ENCODE measurements at places on chromosomes 12 and 14.

DNA sequence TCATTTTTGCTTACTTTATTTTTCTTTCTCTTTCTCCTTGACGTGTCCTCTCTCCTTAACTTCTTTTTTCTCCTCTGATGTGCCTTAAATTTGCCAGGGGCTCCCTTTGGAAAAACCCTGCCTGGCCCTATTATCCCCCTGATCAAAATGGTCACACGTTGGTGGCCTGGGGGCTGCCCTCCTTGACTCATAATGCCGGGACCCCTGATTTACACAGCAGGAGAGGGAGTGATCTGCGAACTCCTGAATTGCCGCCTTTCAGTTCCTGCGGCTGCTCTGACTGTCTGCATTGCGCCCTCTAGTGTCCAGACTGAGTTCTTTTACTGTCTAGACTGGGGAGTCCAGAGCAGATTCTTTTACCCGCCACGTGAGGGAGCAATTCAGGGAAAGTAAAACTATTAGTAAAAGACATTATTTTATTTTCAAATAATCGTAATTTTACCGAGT is 44.8 kb upstream of the GZMB start:
- peak; percentile 77 for DNase-seq

GRCh38 chr12:123233505-123234308 is 471 bp downstream of the MTRFR start:
- no peak for DNase-seq

DNA sequence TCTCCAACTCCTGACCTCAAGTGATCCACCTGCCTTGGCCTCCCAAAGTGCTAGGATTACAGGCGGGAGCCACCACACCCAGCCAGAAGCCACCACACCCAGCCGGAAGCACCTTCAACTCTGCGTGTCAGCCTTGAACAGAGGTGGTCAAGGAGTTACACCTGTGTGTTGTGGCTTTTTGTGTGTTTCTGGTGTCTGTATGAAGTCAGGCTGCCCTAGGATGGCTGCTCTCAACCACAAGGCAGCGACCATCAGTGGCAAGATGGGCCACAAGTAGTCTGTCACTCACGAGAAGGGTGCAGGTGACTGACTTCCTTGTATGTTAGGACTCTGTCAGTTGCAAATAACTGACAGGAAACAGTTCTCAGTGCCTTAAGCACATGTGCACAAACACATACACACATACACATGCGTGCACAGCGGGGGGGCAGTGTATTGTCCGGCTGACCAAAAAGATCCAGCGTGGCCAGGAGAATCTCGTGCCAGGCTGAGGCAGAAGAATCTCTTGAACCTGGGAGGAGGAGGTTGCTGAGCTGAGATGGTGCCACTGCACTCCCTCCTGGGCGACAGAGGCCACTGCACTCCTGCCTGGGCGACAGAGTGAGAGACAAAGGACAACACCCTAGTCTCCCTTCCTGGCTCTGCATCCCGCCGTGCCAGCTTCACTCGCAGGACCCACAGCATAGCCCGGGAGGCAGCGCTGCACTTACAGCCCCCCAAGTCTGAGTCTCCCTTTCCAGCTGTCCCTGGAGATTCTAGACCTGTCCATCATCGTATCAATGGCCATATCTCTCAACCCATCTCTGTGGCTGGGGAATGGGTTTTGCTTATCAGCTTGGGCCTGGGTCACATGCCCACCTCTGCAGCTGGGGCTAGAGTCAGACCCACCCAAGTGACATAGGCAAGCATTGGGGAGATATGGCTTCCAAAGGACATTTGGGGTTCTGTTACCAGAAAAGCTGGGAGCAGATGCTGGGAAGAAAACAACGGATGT is 13.7 kb downstream of the P2RX4 start:
- DNase-seq, result no peak

DNA sequence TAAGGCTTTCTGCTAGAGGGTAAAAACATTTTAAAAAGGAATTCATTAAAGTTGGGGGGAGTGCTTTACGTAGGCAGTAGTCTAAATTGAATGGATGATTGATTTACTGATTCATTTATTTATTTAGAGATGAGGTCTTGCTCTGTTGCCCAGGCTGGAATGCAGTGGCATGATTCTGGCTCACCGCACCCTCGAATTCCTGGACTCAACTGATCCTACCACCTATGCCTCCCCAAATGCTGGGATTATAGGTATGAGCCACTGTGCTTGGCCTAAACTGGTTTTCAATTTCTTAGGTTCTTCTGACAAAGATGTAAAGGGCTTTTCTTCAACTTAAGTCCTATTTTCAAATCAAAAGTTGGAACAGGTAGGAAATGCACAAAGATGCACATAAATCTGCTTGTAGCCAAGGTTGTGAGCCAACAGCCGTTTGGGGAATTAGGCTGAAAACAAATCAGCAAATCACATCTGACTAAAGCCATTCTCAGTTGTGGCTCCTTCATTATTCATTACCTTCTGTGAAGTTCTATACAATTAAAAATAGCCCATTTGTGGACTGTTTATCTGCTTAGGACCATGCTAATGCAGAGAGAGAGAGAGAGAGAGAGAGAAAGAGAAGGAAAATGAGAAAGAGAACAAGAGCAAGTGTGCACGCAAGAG is 218.0 kb downstream of the PPM1H start:
- DNase-seq, result no peak

GRCh38 chr12:51620448-51620847 is 29.4 kb downstream of the SCN8A start:
- no peak for DNase-seq

- no peak for DNase-seq
Measured at GRCh38 chr12:14601692-14602478, 34.2 kb upstream of the PLBD1 start.

- peak; percentile 67 for DNase-seq
Measured at GRCh38 chr14:24430143-24430681, 458 bp downstream of the KHNYN start.

GRCh38 chr12:43120150-43120549 is 431.9 kb downstream of the ADAMTS20 start:
- DNase-seq, result no peak

DNA sequence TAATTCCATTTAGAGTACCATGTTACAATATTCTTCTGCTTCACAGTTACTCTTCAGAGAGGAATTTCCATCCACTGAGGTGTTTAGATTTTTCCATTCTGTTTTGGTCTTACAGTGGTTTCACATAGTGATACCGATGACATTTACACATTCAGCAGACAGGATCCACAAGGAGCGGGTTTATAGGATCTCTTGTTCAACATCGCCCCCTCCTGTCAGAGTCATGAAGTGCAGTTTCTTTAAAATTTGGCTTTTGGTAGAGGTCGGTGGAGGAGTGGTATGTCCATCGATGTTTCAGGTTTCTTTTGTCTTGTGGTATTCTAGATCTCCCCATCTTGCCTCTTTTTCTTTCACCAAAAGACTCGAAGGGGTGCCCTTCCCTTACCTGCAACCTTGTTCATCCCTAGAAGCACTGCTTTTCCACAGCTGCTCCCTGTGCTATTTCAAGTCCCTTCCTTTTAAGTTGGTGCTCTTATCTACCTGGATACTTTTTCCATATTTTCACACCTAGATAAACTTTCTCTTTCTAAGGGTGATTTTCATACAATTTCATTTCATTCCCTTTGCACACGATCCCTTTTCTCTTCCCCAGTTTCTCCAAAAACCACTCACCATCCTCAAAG is 181.3 kb downstream of the ITPR2 start:
- DNase-seq, result peak; percentile 14

DNA sequence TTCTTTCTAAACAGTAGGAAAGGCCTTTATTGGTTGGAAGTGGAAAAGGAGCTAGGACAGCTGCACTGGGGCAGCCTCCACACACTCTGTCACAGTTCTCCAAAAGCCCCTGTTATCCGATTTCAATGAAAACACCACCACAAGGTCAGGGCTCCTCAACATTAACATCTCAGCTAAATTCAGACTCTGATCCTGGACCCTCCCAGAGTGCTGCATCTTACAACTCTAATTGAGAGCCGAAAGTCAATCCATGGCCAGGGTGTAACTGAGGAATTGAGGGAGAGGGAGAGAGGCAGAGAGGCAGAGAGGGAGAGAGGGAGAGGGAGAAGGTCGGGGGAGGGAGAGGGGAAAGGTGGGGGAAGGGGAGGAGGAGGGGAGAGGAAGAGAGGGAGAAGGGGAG is 32.1 kb downstream of the DICER1 start:
- DNase-seq, result no peak

DNA sequence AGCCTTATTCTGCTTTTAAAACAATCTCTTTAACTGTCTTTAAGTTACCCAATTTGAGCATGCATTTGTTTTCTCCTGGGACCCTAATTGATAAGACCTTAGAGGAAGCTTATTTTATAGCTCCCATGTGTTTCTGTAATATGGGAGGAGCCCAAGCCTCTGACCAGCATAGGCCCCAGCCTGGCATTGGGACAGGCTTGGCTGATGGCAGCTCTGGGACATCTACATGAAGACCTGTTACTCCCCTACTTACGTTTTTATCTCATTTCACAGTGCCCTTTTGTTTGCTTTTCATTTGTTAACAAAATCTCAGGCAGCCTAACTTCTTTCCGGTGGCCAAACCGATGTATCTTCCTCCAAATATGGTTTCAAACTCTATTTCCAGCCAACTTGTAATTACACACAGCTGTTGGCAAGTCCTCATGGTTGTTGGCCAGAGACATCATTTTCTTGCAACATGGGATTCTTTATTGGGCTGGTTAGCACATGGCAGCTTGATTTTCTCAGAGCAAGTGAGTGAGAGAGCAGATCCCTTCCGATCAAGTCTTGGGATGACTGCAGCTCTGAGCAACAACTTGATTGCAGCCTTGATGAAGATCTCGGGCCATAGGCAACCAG is 1117.5 kb downstream of the AACS start:
- DNase-seq, result no peak

- DNase-seq, result no peak
Measured at GRCh38 chr12:120125792-120126634, 9.5 kb upstream of the RAB35 start.

- no peak for DNase-seq
Measured at GRCh38 chr12:120818416-120818815, 85.7 kb downstream of the SPPL3 start.

DNA sequence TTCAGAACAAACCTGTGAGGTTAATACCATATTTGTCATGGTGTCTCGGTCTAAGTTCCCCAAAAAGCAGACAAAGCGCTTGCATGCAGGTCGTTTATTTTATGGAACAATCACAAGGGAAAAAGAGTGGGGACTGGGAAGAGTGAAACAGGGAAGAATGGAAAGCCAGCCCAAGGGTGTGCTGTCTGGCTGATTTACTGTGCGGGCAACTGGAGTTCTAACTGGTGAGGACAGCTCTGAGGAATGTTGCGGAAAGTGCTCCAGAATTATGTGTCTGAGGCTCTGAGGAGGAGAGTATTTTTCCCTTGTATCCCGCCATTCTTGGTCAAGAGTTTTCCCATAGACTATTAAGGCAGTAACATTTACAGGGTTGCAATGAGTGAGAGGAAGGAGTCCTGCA is 465.4 kb downstream of the RMST start:
- DNase-seq, result no peak

DNA sequence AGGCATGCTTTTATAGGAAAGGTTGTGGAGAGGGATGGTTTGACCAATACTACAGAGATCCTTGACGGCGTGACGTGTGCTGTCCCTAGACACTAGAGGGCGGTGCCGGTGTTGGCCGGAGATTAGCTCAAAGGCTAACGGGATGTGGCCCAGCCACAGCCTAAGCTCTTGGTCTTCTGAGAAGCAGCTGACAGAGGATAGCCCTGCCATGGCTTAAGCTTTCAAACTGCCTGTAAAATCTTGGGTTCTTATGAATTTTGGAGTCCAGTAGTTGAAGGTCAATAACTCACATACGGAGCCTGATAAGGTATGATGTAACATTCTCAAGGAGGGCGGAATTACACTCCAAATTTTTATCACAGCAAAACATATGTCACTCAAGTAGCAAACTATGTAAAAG is 515.7 kb upstream of the ATXN7L3B start:
- DNase-seq, result peak; percentile 26

- DNase-seq, result no peak
Measured at GRCh38 chr14:24119691-24120090, 4.9 kb upstream of the NRL start.

- DNase-seq, result peak; percentile 52
Measured at GRCh38 chr14:103103461-103104388, 9.2 kb downstream of the EXOC3L4 start.

- DNase-seq, result no peak
Measured at GRCh38 chr12:26773313-26774104, 59.5 kb downstream of the ITPR2 start.

DNA sequence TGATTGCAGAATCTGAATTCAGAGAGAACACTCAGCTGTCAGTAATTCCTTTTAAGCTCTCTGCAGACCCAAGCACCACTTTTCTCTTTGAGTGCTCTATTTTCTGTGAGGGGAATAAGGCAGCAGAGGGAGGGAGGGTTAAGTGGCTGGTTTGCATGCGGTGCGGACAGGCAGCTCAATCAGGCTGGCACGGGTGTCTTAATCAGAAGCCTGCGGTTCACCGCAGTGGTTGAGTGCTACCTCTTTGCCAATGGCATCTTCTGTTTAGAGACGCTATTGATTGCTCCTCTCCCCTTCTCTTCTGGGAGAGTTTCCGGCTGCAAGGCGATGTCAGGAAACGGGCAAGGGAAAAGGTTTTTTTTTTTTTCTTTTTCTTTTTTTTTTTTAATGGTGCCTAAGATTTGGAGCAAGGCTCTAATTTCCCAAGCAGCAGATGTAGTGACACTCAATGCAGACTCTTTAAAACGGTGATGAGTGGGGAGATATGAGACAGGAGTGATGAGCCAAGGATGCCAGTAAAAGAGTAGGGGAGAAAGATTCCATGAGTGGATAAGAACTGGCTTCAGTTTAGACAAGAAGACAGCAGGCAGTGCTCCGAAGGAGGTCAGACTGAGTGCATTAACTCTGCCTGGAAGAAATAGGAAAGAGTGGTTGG is 533.7 kb upstream of the SEL1L start:
- DNase-seq, result no peak

DNA sequence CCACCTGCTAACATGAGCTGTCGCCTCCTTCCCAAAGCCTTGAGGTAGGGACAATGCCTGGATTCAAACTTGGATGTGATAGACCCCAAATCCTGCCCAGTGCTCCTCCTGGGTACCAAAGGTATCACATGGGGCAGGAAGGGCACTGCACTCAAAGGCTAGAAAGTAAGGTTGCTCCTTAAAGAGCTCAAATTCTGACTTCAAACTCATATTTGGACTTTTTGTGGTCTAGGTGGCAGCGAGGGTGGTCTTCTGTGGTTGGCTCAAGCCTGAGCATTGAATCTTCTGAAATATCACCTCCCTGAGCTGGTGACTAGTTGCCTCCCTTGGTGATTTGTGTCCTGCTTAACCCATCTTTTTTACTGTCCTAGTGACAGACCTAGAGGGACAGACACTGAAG is 8.3 kb upstream of the RNASE4 start:
- no peak for DNase-seq

- no peak for DNase-seq
Measured at GRCh38 chr12:49451468-49452259, 84.4 kb downstream of the SPATS2 start.

GRCh38 chr12:22477166-22477893 is 67.0 kb downstream of the C2CD5 start:
- no peak for DNase-seq

Measured in RWPE1 (cell line).